Esophagus muscularis mucosa (tissue), 4 donors: ENCODE measurements at places on chromosomes 3 and 15.

- DNase-seq: no peak
Measured at GRCh38 chr3:70065696-70066253, 66.2 kb downstream of the SAMMSON start.

- DNase-seq: no peak
Measured at GRCh38 chr3:124791142-124791541, 60.9 kb downstream of the UMPS start.

DNA sequence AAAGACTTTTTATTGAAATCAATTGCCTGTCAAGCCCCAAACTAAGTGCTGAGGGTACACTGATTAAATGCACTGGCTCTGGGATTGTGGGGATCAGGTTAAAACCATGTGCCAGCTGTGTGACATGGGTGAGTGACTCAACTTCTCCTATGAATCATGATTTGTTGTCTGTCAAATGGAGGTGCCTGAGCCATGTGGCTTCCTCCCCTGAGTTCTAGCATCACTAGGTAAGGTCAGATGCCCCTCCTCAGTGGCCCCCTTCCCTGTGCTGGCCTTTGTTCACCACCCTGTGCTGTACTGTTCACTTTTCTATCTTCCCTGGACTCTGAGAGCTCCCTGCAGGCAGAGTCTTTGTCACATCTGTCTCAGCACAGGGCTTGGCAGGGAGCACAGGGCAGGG is 43.6 kb upstream of the ATP2B2 start:
- peak; percentile 78 for DNase-seq

DNA sequence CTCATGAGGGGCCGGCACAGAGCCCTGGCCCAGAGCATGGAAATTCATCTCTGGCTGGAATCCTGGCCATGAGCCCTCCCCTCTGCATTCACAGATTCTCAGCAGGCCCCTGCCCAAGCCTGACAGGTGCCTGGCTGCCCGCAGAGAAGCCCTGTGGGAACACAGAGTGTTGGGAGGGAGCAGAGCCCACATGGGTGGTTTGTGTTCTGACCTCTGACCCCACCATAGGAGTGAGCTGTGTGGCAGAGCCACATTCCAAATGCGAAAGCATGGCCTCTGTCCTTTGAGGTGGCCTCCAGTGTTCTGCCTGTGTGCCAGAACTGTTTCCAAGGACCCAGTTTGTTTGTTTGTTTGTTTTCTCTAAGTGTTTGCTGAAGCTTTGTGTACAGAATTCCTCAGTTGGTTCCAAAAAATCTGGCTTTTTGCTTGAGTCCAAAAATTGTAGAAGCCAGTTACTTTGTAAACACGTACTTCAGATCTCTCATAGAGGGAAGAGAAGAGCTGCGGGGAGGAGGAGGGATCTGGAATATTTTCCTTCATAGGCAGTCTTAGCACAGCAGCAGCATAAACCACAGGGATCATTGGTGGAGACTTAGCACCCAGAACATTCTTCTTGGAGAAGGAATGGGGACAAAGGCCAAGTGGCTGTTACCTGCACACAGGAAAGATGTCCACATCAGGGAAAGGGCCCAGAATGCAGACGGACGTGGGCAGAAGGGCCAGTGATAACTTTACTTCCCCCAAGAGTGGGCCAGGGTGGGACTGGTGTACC is 36.0 kb downstream of the GRAMD2A start:
- no peak for DNase-seq
